ENCODE measurements at places on chromosomes 7 and 10.

- DNase-seq, result no peak
Observed at GRCh38 chr7:80070391-80070790, 64.2 kb upstream of the GNAI1 start.

DNA sequence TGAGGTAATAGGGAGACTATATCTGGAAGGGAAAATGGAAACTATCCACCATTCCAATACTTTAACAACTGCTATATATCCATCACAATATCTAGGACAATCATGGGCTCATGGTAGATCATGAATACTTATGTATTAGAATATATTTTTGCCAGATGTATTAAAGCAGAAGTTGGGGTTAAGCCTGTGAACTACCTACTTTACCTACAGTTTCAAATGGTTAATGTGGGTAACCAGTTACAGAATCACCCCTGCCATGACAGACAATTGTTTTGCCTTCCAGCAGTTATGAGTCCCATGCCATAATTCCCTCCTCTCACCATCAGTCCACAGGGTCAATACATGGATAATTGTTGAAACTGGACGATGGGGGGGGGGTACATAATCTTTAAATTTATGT lies 29.9 kb upstream of the RAPGEF5 start:
- no peak for DNase-seq

- no peak for DNase-seq
Observed at GRCh38 chr7:1068013-1068412, 19.9 kb upstream of the GPER1 start.

GRCh38 chr7:13024121-13024674 lies 336.8 kb downstream of the ARL4A start:
- no peak for DNase-seq

GRCh38 chr7:79598351-79598750 lies 144.9 kb upstream of the MAGI2 start:
- no peak for DNase-seq

GRCh38 chr10:103776878-103777591 lies 78.3 kb downstream of the SH3PXD2A start:
- DNase-seq, result no peak

DNA sequence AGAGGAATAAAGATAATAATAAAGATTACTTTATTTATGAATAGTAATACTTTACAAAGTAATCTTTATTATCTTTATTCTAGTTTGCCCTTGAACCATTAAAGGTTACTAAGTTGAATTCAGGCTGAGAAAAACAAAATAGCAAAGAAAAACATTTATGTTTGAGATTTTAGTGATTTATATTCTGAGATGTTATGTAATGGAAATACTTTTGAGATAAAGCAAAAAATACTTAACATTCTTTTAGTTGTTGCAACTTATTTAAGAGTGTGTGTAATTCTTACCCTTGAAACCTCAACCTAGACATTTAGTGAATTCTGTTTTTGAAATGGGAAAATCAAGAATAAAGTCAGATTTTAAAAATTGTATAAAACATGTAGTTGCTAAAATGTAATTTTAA lies 40.0 kb downstream of the MINPP1 start:
- no peak for DNase-seq

DNA sequence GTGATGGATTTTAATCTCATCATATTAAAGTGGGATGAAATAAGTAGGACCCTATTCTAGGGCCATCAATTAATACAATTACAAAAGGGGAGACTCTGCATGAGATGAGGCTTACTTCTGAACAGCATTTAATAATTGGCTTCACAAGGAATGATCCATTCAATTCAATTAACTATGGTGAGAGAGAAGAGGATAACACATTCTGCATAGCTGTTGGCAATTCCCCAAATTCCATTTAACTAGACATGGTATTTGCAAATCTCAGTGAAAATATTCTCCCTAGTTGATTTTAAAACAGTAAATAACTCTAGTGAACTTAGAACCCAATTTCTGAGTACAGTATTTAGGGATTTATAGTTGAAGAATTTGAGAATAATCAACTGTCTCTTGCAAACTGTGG lies 145.3 kb downstream of the NOC3L start:
- DNase-seq, result no peak

GRCh38 chr10:24907956-24908355 lies 44.5 kb downstream of the PRTFDC1 start:
- DNase-seq, result no peak

DNA sequence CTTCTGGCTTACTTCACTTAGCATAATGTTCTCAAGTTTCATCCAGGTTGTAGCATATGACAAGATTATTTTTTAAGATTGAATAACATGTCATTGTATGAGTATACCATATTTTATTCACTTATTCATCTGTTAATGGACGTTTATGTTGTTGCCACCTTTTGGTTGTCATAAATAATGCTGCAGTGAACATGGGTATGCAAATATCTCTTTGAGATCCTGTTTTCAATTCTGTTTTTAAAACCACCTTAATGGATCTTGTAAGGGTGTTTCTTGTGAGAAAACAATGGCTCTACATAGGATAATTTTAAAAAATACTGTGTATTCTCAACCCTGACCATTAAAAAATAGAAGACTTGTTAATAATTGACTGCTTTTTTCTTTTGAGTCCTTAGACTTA lies 290.7 kb upstream of the TMEM229A start:
- no peak for DNase-seq

- no peak for DNase-seq
Observed at GRCh38 chr7:39291628-39292410, 274.4 kb upstream of the YAE1 start.

DNA sequence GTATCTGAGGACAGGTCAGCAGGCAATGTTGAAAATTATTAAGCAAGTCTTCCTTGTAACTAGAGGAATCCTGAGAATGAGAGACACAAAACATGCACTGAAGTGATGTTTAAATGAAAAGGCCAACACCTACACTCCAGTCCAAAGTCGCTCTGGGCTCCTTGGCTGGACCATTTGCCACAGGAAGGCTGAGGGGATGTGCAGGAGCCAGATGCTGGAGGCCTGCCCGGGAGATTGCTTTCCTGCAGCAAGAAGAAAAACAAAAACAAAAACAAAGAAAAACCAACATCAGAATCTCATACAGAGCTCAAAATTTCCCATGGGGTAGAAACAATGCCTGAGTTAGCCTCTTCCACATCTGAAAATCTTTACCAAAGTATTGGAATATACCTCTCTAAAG lies 157.0 kb downstream of the DGKI start:
- DNase-seq, result no peak

- DNase-seq, result peak; percentile 64
Observed at GRCh38 chr7:134527979-134528371, 608 bp downstream of the AKR1B10 start.
